Left cardiac atrium (tissue), 4 donors: ENCODE measurements at places on chromosomes 13 and 19.

- DNase-seq, result no peak
Observed at GRCh38 chr19:51993422-51993821, 6.8 kb upstream of the ZNF350 start.

- DNase-seq, result no peak
Observed at GRCh38 chr13:51856027-51856736, 5.6 kb upstream of the CCDC70 start.

DNA sequence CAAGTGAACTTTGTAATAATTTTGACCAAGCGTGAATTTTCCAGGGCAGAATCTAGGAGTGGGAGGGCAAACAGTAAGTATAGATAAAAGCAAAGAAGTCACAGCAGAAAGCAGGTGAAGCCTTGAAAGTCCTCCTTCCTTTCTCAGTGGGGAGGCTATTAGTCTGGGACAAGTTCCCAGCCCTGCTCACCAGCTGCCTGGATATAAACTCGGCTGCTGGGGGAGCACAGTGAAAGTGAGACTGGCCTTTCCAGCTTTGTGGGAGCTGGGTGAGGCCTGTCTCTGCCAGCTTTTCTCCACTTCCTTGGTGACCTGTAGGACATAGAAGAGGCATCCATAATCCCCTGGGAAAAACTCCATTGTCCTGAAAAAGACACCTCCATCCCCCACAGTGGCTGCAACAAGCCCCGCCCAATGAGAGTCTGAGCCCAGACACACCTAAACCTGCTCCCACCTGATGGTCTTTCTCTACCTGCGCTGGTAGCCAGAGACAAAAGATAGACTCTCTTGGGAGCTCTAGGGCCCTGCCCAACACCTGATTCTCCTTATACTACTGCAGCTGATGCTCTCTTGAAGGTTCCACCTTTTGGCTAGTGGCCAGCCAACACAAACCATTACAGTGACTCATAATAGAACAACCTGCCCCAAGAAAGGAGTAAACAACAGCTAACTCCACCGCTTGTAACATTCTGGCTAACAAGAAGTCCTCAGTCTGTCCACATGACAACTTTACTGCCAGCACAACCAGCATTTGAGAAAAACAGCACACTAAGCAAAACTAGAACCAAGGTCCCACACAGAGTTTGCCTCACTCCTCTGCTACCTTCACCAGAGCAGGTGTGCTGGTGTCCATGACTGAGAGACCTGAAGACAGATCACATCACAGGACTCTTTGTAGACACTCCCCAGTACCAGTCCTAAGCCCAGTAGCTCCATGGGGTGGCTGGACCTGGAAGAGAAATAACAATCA, 252.2 kb upstream of the SLITRK6 start:
- no peak for DNase-seq

DNA sequence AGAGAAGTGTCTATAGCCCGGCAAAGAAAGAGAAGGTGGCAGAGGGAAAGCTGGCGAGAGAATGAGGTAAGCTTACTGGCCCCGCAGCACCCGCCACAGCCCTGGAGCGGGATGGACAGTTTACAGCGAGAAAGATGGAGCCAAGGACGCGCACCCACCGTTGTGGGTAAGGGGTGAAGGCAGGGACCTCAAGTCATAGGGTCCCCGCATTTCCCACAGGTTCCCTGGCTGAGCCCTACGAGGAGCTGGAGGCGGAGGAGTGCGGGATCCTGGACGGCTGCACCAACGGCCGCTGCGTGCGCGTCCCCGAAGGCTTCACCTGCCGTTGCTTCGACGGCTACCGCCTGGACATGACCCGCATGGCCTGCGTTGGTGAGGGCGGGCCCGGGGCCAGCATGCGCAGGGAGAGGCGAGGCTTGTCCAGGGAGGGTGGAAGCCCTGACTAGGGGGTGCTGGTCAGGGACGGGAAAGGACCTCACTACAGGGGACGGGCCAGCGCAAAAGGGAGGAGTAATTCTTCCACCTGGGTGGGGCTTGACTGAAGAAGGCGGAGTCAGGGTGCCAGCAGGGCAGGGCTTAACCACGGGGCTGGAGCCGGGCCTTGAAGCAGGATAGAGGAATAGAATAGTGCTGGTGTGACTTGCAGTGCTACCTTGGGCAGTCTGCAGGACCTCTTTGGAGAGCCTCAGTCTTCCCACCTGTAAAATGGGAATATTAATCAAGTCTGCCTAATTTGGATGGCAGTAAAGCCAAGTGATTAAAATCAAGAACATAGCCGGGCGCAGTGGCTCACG, 26.5 kb downstream of the LTBP4 start:
- no peak for DNase-seq

DNA sequence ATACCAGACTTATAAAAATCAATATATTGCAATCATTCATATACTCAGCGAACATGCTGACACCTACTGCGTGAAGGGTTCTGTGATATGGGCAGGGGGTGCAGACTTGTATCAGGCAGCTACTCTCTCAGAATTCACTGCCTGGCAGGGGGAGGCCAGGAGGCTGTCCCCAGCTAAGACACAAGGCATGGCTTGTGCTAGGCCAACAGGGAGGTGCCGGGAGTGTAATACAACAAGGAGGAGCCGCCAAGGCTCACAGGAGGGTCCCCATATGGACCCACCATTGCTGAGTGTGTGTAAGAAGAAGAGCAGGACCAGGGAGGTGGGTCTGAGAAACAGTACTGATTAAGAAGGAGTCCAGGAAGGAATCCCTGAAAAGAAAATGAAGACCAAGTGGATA, 97.2 kb downstream of the COL4A2 start:
- no peak for DNase-seq
